ENCODE measurements at places on chromosomes 5 and 9.

DNA sequence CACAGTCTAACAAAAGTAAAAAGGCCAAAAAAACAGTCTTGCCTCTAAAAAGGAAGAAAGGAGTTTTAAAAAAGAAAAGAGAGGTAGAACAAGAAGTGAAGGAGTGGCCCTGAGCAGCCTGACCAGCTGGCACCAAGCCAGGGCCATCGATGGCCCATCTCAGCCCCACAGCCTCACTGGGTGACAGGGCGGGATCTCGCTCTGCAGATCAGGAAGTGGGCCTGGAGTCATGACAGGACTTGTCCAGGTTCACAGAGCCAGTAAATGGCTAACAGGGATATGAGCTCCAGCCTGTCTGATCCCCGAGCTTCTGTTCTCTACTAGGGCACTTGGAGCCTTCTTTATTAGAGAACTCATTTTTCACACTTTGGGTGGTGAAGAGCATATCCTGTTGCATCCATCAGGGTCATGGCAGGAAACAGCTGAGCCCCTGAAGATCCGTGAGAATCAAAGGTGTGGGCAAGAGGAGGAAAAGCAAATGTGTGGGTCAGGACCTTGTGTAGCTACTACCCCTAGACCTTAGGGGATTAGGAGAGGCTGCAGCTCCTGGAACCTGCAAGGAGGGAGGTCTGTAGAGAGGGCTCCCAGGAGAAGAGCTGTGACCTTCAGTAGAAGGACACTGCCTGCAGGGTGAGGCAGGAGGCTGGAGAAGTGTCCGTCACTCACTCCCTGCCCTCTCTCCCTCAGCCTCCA lies 299.0 kb upstream of the MSX2 start:
- DNase-seq = no peak

DNA sequence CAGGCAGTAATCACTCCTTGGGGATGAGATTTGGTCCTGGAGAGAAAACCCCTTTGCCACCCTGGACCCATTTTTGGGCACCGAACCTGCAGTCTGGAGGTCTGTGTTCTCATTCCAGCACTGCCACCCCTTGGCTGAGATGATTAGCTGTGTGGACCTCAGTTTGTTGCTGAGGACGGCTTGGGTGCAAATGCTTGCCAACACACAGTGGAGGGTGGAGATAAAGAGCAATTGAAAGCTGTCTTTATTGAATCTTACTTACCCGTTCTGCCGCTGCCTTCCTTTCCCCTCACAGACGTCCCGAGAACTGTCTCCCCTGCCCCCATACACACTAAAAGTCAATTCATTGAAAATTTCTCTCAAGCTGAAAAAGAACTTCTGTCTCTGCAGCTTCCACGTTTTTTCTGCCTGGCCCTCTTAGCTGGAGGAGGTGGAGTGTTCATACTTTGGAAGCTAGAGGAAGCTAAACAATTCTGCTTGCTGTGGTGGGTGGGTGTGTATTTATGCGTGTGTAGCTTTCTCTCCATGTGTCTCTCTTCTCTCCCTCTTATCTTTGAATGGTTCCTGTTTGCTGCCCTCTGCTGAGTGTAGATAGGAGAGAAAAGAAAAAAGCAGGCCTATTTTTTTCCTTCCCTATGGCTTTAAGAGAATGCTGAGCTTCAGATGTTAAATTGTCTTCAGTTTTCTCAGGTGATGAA lies 6.6 kb downstream of the GALNT10 start:
- DNase-seq = peak; percentile 30

- no peak for DNase-seq
These were observed 72.4 kb upstream of the NTRK2 start for GRCh38 chr9:84597131-84597530.

DNA sequence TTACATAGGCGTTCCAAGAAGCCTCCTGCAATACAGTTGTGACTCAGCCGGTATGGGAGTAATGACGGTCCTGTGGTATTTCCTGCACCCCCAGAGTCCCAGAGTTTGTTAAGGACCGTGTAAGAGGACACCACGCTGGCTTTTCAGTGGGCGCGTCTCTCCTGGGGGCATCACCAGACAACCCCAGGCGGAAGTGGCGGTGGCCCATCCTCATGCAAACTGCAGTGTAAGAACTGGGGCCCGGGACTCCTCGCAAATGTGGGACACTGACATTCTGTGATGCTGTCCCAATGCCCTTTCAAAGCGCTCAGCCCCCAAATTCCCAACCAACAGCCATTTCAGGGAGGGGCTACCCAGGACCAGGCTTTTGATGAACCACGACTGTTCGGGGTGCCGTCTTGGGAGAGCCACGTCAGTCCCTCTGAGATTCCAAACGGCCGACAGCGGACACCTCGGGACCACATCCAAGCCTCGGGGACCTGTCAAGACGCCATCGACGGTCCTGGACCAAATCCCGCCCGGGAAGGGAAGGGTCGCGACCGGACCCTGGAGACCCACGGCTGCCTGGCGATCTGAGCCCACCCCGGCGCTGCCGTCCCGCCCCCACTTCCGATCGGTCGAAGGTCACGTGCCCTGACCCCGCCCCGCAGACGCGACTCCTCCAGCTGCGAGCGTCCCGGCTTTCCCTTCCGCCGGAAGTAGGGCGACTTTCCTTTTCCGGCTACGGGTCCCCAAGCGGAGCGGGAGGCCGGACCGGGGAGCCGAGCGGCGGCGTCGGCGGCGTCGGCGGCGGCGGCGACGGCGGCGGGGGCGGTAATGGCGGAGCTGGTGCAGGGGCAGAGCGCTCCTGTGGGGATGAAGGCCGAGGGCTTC lies at the start of gene FUBP3:
Gene FUBP3, plus strand, starts transcription at position 713 of the 873 bp plus-strand sequence. Its CDS starts 104 bp downstream, at position 817.
- DNase-seq = peak; percentile 74

DNA sequence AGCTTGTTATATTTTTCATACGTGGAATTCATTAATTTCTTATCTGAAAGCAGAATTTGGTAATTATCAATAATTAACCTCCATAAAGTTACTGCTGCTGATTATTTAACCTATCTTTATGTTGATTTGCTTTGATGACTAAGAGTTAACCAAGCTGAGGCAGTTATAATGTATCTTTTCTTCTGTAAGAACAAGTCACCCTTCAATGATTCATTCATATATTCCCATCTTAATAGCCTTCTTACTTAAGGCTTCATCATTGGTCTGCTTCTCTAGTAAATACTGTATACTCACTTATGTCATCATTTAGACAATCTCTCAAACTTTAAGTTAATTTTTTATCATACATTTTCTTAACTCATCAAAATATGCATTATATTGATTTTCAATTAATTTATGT lies 592.2 kb downstream of the ANXA1 start:
- no peak for DNase-seq

GRCh38 chr9:13175732-13176131 lies 103.8 kb downstream of the MPDZ start:
- no peak for DNase-seq

DNA sequence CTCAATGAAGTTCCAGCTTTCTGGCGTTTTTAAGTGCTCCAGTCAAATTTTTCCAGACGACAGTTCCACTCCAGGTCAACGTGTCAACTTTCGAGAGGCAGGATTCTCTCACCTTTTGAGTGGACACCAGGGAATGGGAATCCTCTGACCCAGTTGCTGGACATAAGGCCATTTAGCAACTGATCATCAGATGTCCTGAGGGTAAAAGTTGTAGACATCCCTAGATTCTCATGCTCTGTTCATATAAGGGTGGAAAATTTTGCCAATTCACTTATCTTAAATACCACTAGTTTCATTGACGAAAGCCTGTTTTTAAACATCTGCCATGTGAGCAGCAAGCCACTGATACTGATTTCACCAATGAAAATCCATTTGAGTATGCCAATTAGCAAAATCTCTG lies 275.5 kb downstream of the MAST4 start:
- no peak for DNase-seq
